Effector memory CD4-positive, alpha-beta T cell (primary cell): ENCODE measurements at places on chromosomes 2 and 18.

GRCh38 chr2:401019-401679, 113.3 kb upstream of the ALKAL2 start:
- no peaks in the 10 kb centered on the region for H3K27me3 ChIP-seq
- no peaks in the 10 kb centered on the region for H3K4me1 ChIP-seq
- H3K4me3 ChIP-seq = no peak overlapping the region
- no peak for DNase-seq
- no peaks in the 10 kb centered on the region for H3K36me3 ChIP-seq

- no peaks in the 10 kb centered on the region for H3K36me3 ChIP-seq
- H3K4me1 ChIP-seq = no peaks in the 10 kb centered on the region
- no peak overlapping the region for H3K27ac ChIP-seq
Observed at GRCh38 chr2:156396126-156396525, 40.1 kb upstream of the GPD2 start.

- H3K4me1 ChIP-seq = no peaks in the 10 kb centered on the region
- H3K27ac ChIP-seq = no peak overlapping the region
- H3K27me3 ChIP-seq = no peaks in the 10 kb centered on the region
- no peak overlapping the region for H3K4me3 ChIP-seq
- DNase-seq = no peak
Observed at GRCh38 chr2:188776634-188777033, 197.5 kb upstream of the COL3A1 start.

GRCh38 chr2:50491541-50492476, 540.1 kb downstream of the NRXN1 start:
- no peak for DNase-seq
- H3K4me1 ChIP-seq = no peaks in the 10 kb centered on the region
- no peak overlapping the region for H3K4me3 ChIP-seq
- H3K27ac ChIP-seq = no peak overlapping the region
- no peaks in the 10 kb centered on the region for H3K36me3 ChIP-seq
- no peaks in the 10 kb centered on the region for H3K27me3 ChIP-seq

DNA sequence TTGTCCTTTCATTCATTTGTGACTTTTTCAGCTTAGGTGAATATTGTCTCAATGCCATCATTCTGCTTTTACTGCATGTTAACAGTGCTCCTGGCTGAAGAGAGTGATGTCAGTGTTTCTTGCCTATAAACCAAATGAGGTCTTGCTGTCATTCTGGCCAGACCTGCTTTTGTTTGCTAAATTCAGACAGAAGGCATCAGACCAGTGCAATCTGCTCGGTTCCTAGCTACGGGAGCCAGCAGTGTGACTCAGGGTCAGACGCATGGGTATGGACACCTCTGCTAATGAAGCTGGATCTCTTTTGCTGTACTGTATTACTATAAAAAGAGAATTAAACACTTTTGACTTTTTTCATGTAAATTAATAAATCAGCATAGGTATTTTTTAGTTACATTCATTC, 178.9 kb downstream of the TMEM182 start:
- no peak overlapping the region for H3K4me3 ChIP-seq
- H3K36me3 ChIP-seq = no peaks in the 10 kb centered on the region
- no peak for DNase-seq
- no peaks in the 10 kb centered on the region for H3K4me1 ChIP-seq
- no peaks in the 10 kb centered on the region for H3K27me3 ChIP-seq
- H3K27ac ChIP-seq = no peak overlapping the region

DNA sequence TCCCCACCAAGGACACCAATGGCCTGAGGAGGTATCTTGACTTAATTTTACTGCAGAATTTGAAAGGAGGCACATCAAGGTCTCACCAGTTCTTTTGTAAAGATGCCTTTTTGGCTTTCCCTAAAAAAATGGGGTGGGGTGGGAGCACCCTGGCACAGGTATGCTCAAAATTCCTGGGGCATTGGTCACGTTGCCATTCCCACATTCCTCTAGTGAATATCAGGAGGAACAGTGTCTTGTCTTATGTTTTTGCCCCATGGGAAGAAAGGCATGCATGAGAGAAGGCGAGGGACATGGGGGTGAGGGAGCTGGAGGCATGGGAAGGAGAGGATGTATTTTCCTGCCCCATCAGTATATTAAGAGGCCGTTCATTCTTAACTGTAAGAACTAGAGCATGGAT, 275.3 kb downstream of the CMPK2 start:
- H3K4me1 ChIP-seq = no peaks in the 10 kb centered on the region
- H3K27me3 ChIP-seq = no peaks in the 10 kb centered on the region
- no peak overlapping the region for H3K4me3 ChIP-seq
- H3K27ac ChIP-seq = no peak overlapping the region

GRCh38 chr2:36387258-36387916, 31.8 kb downstream of the CRIM1 start:
- no peaks in the 10 kb centered on the region for H3K27me3 ChIP-seq
- H3K4me3 ChIP-seq = no peak overlapping the region
- no peak for DNase-seq
- H3K36me3 ChIP-seq = no peaks in the 10 kb centered on the region

DNA sequence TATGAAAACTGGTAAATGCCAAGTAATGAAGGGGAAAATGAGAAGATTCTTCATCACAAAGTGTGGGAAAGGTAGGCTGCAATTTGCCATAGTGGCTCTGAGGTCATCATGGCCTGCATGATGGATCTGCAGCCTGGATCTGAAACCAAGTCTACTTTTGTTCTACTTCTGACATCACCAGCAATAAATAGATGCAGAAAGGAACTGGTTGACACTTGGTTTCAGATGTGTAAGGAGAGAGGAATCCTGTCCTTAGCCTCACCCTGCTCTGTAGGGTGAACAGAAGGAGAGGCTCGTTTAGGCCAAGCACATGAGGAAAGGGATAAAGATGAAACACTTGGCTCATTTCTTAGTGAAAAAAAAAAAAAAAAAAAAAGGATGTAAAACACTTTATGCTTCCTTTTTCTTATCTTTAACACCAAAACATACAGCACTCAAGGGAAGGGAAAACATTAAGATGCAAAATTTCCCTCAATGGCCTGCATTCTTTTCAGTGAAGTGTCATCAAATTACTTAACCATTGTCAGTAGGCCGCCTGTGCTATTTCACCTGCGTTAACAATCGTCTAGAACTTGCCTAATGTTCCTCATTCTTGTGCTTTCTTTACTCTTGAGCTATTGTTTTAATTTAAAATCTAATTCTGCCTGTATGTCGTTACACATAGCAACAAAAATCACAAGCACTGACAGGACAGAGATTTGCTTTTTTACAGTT, 3.9 kb downstream of the NEB start:
- H3K27me3 ChIP-seq = no peaks in the 10 kb centered on the region
- no peaks in the 10 kb centered on the region for H3K36me3 ChIP-seq
- H3K4me3 ChIP-seq = no peak overlapping the region
- DNase-seq = no peak
- no peaks in the 10 kb centered on the region for H3K4me1 ChIP-seq

- H3K4me1 ChIP-seq = no peaks in the 10 kb centered on the region
- H3K27me3 ChIP-seq = no peaks in the 10 kb centered on the region
- H3K27ac ChIP-seq = no peak overlapping the region
- no peak for DNase-seq
Observed at GRCh38 chr2:130720036-130720435, 8.8 kb upstream of the GPR148 start.

DNA sequence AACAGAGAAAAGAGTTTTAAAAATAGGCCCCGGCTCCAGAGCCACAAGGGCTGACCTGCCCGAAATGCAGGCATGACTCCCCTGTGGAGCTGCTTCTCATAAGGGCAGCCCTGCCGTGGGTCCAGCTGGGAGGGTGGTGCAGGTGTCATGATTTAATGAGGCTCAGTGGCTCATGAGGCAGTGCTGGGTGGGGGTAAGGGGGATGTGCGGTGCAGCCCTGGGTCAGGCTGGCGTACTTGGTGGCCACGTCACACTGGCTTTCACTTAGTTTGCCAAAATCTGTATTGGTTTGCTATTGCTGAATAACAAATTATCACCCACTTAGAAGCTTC, 33.6 kb downstream of the HJURP start:
- DNase-seq = no peak
- no peak overlapping the region for H3K27ac ChIP-seq
- H3K36me3 ChIP-seq = no peaks in the 10 kb centered on the region
- no peaks in the 10 kb centered on the region for H3K27me3 ChIP-seq

DNA sequence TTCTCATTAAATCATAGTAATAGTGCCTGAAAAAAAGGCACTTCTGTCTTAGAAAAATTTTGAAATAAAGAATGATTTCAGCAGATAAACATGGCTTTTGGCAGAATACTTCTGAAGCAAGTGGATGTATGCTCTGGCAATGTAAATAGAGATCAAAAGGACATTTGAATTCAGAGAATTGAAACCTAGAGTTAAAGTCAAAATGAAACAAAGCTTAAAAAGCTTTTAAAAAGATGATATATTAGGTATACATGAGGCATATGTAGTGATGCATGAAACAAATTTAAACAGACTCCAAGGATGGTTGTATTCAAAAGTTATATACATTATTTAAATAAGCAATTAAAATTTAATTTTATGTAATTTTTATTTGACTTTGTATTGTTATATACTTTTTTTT, 1344.5 kb upstream of the TMEFF2 start:
- H3K4me1 ChIP-seq = no peaks in the 10 kb centered on the region
- no peak for DNase-seq
- no peak overlapping the region for H3K27ac ChIP-seq
- H3K36me3 ChIP-seq = no peaks in the 10 kb centered on the region
- no peak overlapping the region for H3K4me3 ChIP-seq

DNA sequence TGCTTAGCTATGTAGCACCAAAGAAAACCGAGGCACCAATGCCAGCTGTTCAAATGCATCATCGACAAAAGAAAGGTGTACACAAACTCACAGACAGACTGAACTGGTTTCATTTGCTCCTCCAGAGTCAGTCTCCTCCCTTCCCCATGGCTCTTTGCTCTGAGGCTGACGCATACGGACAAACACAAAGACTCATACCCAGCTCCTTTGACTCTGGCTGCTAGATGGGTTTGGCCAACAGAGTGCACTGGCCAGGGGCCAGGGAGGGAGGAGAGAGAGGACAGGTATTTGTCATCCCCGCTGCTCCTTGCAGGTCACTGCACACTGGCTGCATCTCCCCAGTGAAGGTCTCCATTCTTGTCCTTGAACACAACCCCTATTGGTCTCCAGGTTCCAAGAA, 40.7 kb downstream of the DNER start:
- H3K4me3 ChIP-seq = no peak overlapping the region
- no peak for DNase-seq
- no peaks in the 10 kb centered on the region for H3K4me1 ChIP-seq
- H3K27ac ChIP-seq = no peak overlapping the region
- H3K36me3 ChIP-seq = no peaks in the 10 kb centered on the region

DNA sequence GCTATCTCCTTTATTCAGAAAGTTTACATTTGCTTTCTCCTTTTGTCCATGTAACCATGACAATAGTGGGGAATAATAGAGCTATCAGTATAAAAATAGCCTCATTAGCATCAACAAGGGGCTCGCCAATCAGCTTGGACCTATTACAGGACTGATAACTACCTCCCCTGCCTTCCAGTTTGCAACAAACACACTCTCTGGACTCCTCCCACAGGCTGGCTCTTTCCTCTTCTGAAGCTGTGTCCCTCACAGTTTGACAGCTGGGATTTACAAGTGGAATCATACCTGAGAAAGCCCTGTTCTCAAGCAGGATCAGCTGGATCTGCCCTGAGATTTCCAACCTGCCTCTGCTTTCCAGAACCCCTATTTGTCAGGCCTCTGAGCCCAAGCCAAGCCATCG, 162.5 kb downstream of the GRB14 start:
- no peak overlapping the region for H3K27ac ChIP-seq
- no peak overlapping the region for H3K4me3 ChIP-seq
- no peak for DNase-seq
- no peaks in the 10 kb centered on the region for H3K36me3 ChIP-seq
- no peaks in the 10 kb centered on the region for H3K4me1 ChIP-seq
